Dorsolateral prefrontal cortex (tissue), 122 donors: ENCODE measurements at places on chromosomes 7 and 10.

GRCh38 chr7:41881331-41882130, 178.6 kb upstream of the INHBA start:
- no peak for DNase-seq

DNA sequence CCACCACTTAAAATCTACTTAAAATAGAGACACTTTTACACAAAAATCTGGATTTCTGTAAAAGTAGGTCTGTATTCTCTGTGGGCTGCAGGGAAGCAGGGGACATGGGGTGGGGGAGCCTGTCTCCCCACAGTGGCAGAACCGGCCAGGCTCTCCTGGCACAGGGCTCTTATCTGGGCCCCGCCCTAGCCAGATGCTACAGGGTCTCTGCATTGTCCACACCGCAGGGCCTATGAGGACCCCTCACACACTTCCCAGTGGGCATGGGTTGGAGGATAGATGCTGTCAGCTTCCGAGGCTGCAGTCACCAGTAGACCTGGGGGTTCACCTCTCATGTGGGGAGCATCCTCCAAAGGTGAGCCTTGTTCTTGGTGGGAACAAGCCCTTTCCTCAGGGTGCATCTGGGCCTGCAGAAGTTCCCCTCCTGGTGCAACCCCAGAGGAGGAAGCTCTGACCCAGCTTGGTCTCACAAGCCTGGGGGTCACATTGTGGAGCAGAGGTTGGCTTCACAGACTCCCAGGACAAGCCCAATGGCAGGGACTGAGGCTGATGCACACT, 15.4 kb upstream of the MYL7 start:
- DNase-seq: no peak

GRCh38 chr10:114767986-114768821, 53.4 kb upstream of the FHIP2A start:
- no peak for DNase-seq

DNA sequence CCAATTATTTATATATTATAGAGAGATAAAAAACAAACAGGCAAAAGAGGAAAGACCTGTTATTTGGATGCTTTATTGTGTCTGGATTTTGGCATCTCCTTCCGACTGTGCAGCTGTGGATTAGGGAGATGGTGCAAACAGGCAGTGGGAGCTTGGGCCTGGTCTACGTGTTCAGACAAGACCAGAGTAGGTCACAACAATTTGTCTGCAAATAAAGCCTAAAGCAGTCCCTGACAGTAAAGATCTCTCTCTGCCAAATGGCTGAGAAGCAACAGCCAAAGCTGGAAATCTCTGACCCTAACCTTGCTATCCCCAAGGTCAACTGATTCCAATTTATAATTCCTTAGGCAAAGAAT, 82.0 kb downstream of the ABLIM1 start:
- DNase-seq: no peak

- no peak for DNase-seq
Observed at GRCh38 chr7:88795553-88795952, at the start of gene TEX47. TEX47 (minus strand) TSS chr7:88795737; CDS start chr7:88794942, 795 bp downstream.

- no peak for DNase-seq
Observed at GRCh38 chr10:58943256-58943890, 233.1 kb upstream of the PHYHIPL start.

GRCh38 chr10:123786306-123786705, 105.3 kb downstream of the CPXM2 start:
- DNase-seq: no peak

DNA sequence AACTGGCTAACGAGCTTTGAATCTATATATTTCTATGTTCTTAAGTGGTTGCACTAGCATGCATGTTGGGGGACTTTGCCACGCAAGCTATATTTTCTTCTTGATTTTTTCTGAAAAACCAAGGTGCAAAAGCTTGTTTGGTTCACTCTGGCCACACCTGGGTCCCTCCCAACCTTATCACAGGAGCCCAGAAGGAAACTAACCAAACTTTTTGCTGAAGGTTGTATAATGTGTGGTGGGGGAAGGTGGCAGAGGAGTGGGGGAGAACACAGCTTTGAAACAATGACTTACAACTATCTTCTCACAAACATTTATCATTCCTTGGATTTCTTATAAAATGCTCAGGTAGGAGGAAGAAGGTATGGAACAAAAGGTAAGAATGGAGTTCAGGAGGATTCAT, 75.3 kb downstream of the TMEM168 start:
- no peak for DNase-seq

GRCh38 chr10:128694168-128694850, 568.1 kb upstream of the MKI67 start:
- DNase-seq: no peak

DNA sequence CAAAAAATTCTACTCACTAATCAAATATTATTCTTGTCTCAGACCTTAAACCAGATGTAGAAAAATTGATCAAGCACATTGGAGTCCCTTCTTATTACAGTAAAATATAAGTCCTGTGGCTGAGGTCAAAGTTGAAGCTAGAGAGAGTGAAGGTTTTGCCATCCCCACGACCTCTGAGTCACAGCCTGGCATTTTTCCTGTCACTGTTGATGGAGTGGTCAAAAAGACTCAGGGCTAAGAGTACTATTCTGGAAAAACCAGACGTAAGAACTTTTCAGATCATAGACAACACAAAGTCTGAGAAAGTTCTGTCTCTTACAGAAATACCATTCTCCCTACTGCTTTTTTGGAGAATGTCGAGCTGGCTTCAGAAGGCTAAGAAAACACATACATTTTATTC, 323.7 kb upstream of the ANKRD30A start:
- DNase-seq: no peak

DNA sequence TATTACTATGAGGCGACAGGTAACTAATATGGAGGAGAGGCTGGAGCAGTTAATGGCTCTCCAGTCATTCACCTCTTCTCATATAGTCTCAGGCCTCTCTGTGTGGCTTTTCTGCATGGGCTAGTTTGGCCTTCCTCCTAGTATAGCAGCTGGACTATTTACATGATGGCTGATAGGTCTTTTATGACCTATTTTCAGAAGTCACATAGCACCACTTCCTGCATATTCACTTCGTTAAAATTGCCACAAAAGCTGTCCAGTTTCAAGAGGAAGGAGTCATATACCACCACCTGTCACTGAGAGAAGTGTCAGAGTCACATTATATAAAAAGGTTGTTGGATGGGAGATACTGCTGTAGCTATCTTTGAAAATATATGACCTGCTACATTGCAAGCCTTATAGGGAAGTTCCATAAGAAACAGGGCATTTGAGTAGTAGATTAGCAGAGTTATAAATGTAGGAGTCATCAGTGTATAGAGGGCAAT, 8.0 kb upstream of the DMTF1 start:
- DNase-seq: no peak

DNA sequence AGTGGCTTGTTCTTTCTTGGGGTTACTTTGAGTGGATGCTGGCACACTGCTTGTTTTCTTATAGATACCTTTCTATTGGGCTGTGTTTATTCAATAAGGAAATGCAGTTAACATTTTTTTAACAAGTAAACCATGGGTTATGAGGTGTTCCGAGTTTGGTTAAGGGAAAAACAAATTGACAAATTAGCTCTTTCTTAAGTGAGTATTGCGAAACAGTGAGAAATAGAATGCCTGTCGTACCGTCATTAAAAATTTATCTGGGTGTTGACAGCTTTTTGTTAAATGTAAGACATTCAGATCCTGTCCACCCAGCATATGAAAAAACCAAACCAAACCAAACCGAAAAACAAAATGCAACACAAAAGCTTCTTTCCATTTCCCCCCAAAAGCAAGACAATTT, 6.2 kb downstream of the CUX1 start:
- DNase-seq: no peak

DNA sequence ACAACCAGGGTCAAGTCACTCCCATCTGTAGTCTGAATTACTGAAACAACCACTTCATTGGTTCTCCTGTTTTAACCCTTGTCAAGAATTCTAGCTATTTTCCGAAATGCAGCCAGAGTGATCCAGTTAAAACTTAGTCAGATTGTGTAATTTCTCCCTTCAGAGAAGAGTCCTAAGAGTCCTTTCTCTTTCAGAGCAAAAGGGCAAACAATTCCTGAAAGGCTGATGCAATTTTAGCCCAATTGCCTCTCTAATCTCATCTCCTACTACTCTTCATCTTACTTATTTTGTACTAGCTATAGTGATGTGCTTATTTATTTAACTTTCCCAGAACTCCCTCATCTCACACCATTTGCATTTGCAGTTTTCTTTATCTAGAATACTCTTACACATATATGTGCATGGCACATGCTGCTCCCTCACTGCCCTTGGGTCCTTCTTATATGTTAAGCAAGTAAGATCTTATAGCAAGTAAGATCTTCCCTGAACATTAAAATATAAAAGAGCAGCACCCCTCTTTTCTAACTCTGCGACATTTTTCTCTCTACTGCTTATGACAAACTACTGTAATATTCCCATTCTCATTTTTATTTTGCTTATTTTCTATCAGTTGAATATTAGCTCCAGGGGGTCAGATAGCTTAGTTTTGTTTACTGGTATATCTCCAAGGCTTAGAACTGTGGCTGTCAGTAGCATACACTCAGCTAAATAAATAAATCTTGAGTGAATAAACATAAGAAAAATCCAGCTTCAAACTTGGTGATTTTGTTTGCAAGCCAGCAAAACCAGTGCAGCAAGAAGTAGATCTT, 44.6 kb downstream of the HGF start:
- no peak for DNase-seq

DNA sequence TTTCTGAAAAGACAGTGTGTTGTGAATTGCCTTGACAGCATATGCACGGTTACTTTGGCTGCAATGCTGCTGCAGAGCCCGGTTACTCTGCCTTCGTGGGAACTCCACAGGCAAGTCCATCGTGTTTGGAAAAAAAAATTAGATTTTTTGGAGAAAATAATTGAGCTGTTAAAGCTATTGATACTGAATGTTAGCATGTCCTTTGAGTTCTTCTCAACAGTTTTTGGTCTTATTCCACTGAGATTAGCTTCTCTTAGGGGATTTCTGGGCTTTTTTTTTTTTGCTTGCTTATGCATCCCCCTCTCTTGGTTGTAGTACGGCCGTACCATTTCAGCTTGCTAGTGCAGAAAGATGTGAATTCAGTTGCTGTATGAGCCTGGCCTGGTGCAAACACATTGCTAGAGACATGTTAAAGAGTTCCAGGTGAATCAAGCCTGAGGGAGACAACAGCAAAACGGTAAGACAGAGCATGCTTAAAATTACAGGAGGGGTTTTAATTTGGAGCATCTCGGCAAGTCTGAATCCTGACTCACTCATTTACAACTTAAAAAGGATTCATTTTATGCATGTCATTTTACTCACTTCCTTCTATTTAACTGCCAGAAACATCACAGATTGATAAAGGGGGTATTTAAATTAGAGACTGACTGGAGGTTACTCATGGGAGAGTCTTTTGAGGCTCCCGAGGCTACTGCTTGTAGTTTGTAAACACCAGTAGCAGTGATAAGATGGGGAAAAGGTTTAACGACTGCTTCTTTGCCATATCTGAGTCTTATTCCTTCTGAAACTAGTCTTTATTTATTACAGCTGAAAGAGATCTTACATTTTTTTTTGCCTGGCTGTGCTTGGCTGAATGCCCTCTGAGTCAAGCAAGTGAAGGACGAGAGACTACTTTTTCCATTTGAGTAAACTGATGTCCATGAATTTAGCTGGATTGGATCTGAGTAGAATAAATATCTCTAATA, 113.7 kb downstream of the CDK14 start:
- peak; percentile 34 for DNase-seq

DNA sequence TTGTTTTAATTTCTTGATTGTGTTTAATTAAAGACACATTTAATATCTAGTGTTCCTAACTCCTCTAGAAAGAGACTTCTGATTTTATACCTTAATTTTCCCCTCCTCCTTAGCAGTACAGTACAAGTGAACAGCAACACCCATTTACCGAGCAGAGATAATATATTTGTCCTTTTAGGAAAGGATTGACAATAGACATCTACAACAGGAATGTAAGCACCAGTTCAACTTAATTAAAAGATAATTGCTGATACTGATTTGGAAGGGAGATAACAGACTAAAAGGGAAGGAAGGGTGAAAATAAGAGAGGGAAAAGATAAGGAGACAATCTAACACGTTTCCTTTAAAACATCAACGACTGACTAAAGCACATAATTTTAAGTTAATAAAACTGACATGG, 119.3 kb downstream of the SRPK2 start:
- DNase-seq: no peak

GRCh38 chr10:84499846-84500245, 171.5 kb downstream of the CCSER2 start:
- DNase-seq: no peak

- DNase-seq: no peak
Observed at GRCh38 chr10:34862892-34863291, 47.8 kb upstream of the PARD3 start.

- DNase-seq: no peak
Observed at GRCh38 chr10:120011359-120012130, 119.0 kb downstream of the SEC23IP start.

- DNase-seq: no peak
Observed at GRCh38 chr7:123994449-123994848, 38.4 kb downstream of the TMEM229A start.

- no peak for DNase-seq
Observed at GRCh38 chr10:104441329-104442000, 87.8 kb downstream of the CFAP58 start.

DNA sequence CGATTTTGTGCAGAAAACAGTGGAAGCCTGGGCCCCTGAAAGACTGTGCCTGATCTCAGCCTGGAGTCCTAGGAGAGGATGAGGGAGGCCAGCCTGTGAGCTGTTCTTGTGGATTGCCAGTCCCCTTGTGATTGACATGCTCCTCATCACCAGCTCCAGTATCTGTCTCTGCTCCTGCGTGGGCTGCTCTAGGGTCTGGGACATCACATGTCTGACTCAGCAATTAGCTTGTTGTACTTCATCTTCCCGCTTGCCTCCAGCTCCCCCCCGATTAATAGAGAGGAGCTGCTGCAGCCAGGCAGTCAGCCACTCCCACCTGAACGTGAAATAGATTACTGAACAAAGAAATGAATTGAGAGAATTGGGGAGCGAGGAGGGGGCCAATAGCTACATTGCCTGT, 99.6 kb upstream of the TBX20 start:
- no peak for DNase-seq

GRCh38 chr10:43862756-43863155, 214.1 kb upstream of the ZNF32 start:
- no peak for DNase-seq

GRCh38 chr7:21407796-21408480, 19.9 kb upstream of the SP4 start:
- DNase-seq: no peak

DNA sequence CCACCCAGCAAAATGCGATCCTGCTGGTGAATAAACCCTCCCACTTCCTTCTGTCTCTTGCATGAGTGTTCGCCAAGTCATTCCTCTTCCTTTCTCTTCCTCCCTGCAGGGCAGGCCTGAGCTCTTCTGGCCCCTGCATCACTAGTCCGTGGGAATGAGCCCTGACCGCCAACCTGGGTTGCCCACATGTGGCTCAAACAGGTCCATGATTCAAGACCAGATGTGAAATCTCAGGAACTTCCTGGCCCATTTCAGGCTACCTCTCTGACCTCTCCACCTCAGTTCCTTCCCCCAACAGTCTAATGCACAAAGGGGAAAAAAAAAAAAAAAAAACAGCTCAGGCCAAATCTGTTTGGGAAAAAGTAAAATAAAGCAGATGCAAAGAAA, 5.4 kb upstream of the YWHAG start:
- no peak for DNase-seq
